GM12878 (cell line): ENCODE measurements at places on chromosomes 6 and 20. TPM values are rescaled to one million over a fixed set of nuclear protein-coding genes. Genes with fewer than 3 reads are reported as not detected.

The IL22RA2 gene
- polyA plus RNA-seq = 0.09 TPM in 1 of 2 replicates, not detected in the other

The GATA5 gene
- not detected in 2 replicates for polyA plus RNA-seq

The CSNK2B gene
- polyA plus RNA-seq = 405 and 409 TPM in 2 replicates

The NRSN1 gene
- polyA plus RNA-seq = not detected in 2 replicates

The KCNQ5 gene
- 3.8 and 3.9 TPM in 2 replicates for polyA plus RNA-seq

GRCh38 chr6:24874776-24875533 lies 60.8 kb downstream of the RIPOR2 start:
- H3K4me1 ChIP-seq = no peaks in the 10 kb centered on the region
- H3K36me3 ChIP-seq = peaks cover 4% of the 10 kb centered on the region
- no peak overlapping the region for H3K4me3 ChIP-seq
- H3K27me3 ChIP-seq = no peaks in the 10 kb centered on the region

DNA sequence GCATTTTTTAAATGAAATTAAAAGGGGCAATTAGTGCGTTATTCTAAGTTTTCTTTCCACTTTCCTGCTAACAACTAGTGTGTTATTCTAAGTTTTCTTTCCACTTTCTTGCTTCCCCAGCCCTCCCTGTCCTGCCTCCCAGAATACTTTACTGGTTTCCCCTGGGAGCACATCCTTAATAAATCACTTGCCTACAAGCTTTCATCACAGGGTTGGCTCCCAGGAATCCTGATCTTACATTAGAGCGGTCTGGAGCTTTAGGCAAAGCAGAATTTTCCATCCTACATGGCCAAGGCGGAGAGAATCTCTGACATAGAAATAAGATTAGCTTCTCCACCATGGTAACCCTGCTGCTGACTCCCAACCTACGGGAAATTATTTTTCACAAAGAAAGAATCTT lies 150.4 kb downstream of the BFSP1 start:
- no peaks in the 10 kb centered on the region for H3K4me1 ChIP-seq
- H3K27me3 ChIP-seq = no peaks in the 10 kb centered on the region
- no peaks in the 10 kb centered on the region for H3K36me3 ChIP-seq
- no peak overlapping the region for H3K27ac ChIP-seq
- H3K4me3 ChIP-seq = no peak overlapping the region

- peak; percentile 16 for DNase-seq
- no peaks in the 10 kb centered on the region for H3K36me3 ChIP-seq
- H3K4me1 ChIP-seq = no peaks in the 10 kb centered on the region
- H3K27ac ChIP-seq = no peak overlapping the region
These were observed 26.6 kb downstream of the CNBD2 start for GRCh38 chr20:35994994-35995453.

DNA sequence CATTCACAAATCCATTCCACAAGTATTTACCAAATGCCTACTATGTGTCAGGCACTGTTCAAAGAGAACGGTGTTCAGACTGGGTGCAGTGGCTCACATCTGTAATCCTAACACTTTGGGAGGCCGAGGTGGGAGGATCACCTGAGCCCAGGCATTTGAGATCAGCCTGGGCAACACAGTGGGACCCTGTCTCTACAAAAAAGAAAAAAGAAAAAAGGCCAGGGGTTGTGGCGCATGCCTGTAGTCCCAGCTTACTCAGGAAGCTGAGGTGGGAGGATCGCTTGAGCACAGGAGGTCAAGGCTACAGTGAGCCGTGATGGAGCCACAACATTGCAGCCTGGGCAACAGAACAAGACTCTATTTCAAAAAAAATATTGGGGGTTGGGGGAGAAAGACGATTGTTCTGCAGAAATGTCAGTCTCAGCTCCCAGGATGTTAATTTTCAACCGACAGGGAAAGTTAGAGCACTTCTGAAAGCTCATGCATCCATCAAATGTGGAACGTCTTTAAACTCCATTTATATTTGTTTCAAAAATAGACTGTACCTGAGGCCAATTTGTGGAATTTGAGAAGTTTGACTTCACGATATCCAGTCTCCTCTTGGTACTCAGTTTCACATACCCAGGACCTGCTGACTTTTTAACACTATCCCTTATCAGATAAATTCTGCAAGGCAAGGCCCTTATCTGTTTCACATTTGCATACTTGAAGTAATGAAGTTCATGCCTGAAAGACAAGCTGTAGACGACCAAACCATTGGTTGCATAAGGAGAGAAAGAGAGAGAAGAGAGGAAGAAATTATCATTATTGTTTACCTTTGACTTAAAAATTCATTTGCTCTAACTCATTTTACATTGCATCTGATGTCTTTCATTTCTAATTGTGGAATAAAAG lies 14.8 kb upstream of the BTN3A2 start:
- no peaks in the 10 kb centered on the region for H3K36me3 ChIP-seq
- H3K27me3 ChIP-seq = no peaks in the 10 kb centered on the region; the same call in 1 of the 2 replicates
- no peak for DNase-seq
- no peak overlapping the region for H3K4me3 ChIP-seq
- H3K27ac ChIP-seq = no peak overlapping the region
- H3K4me1 ChIP-seq = no peaks in the 10 kb centered on the region

DNA sequence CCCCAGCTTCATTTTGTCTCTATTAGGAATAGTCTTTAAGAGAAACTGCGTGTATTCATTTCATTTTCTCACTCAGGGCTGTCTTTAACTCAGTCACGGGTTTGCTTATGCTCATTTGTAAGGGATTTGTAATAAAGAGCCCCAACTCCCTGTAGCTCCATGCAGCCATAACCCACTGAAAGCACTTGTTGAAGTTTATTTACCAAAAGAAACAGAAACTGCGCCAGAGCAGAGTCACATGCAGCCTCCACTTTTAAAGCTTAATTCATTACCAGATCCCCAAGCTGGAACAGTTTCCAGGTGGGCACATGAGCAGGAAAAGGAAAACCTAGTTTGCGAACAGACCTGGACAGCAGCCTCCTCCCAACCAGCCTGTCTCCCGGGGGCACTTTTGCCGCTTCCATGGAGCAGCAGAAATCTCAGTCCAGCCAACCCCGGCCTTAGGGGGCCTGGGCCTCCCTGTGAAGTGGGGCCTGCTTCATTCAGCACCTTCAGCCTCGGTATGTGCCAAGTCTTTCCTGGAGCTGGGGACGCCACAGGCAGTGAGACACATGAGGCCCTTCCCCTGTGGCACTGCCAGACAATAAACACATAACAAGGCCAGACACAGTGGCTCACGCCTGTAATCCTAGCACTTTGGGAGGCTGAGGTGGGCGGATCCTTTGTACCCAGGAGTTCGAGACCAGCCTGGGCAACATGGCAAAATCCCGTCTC lies 4.5 kb downstream of the BCAS4 start:
- 0 out of 2 replicates have a peak, but pooled peaks cover 2% of the 10 kb centered on the region for H3K36me3 ChIP-seq
- peaks cover 26% of the 10 kb centered on the region for H3K4me1 ChIP-seq
- H3K27me3 ChIP-seq = no peaks in the 10 kb centered on the region
- peak overlapping the region; percentile 63 for H3K4me3 ChIP-seq

DNA sequence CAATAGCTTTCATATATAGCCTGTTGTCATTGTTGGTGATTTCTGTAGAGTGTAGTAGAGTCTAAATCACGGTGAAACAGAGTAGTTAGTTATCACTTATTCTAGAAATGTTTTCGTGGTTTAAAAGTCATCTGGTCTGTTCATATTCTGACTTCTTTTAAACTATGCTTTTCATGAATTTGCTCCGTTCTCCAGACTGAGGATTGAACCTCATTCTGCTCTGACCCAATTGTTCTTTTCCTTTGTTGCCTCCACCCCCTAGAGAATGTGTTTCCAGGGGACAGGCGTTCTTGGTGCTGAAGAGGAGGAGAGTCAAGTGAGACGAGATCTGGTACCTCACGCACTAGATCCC lies 748 bp upstream of the ZNF292 start:
- no peaks in the 10 kb centered on the region for H3K27me3 ChIP-seq
- H3K27ac ChIP-seq = peak overlapping the region; percentile 92
- H3K4me3 ChIP-seq = peak overlapping the region; percentile 96
- no peak for DNase-seq
- 0 out of 2 replicates have a peak, but pooled peaks cover 3% of the 10 kb centered on the region for H3K36me3 ChIP-seq
